ENCODE measurements at places on chromosomes 12 and 14. TPM values are rescaled to one million over a fixed set of nuclear protein-coding genes. Genes with fewer than 3 reads are reported as not detected.

The MGAT4C gene
- total RNA-seq: under 0.01 TPM

The DPPA3 gene
- total RNA-seq: not detected

The TAS2R9 gene
- under 0.01 TPM for total RNA-seq

The NFE2 gene
- 318 TPM for total RNA-seq

The MYO1H gene
- total RNA-seq: not detected

The NANOG gene
- not detected for total RNA-seq

The ART4 gene
- total RNA-seq: 0.27 TPM

The KRT79 gene
- under 0.01 TPM for total RNA-seq

The AREL1 gene
- 58.7 TPM for total RNA-seq

The HSPA2 gene
- 5.1 TPM for total RNA-seq

The HOXC12 gene
- not detected for total RNA-seq

The ATP2B1 gene
- total RNA-seq: 36.9 TPM

The FBXW8 gene
- 18.9 TPM for total RNA-seq

The POTEM gene
- total RNA-seq: not detected

The SNX6 gene
- 25.0 TPM for total RNA-seq

All from hematopoietic multipotent progenitor cell (in vitro differentiated cells).